ENCODE measurements at places on chromosomes 2 and 18.

DNA sequence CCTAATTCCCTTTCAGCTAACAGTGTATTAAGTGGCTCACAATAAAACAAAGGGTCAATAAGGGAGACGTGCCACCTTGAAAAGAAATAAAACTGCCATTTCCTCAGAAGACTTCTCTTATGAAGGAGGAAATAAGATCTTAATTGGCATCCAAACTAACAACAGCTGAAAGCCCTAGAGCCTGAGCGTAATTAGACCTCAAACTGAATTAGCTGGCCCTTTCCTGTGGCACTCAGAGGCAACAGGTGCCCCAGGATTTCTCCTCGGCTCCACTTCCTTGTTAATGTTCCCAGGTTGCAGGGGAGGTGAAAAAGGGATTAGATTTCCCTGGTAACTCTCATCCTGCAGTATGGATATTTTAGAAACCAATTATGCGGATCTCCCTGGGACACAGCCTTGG is 804.3 kb downstream of the DCDC2C start:
- DNase-seq, result no peak

- DNase-seq, result no peak
Measured at GRCh38 chr2:97982621-97983020, 13.1 kb downstream of the TMEM131 start.

DNA sequence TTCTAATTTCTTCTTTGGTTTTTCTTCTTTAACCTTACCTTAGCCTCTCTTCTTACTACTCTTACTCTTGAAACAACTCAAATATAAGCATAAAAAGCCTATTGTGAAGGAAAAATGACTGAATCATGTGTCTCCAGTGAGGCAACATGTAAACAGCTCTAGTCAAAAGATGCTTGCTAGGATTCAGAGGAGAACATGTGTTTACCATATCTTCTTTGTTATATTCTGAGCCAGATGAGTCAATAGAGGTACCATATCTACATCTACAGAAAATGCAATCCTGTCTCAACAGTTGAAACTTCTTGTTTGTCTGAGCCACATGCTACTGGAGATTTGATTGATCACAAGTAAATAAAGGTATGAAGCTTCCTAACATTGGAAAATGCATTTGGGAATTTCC is 15.9 kb upstream of the FIGN start:
- DNase-seq, result no peak

DNA sequence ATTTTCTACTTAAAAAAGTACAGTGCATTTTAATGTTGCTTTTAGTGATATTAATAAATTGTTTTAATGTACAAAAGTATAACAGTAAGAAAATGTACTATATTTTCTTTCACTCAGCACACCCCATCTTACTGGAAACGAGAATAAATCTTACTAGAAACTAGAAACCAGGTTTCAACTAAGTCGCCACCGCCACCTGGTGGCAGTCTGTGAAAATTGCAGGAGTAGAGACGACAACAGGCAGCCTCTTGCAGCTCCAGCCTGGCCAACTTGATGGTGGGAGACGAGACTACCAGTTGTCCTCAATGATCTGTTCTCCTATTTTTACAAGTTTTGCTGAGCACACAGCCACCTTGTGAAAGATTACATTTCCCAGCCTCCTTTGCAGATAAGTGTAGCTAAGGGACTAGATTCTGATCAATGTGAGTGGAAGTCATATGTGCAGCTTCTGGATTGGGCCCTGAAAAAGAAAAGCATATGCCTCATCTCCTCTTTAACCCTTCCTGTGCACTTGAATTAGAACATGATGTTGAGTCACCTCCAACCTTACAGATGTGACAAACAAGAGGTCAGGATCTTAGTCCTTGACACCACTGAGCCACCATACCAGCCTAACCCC is 8.7 kb downstream of the OTOF start:
- DNase-seq, result peak; percentile 69
